ENCODE measurements at places on chromosomes 16 and 17.

GRCh38 chr16:57469046-57469445 lies 6.6 kb downstream of the POLR2C start:
- no peak for DNase-seq

DNA sequence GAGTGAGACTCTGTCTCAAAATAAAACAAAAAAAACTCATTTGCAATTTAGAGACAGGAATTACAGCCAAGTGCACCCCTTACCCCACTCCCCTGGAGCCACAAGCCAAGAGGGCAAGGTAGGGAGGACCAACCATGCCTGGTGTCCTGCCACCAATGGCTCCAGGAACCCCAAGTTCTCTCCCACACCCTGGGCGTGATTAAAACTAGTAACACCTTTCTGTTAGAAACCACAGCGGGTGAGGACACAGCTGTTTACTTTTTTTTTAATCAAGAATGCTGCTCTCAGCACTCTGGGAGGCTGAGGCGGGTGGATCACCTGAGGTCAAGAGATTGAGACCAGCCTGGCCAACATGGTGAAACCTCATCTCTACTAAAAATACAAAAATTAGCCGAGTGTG lies 38.1 kb downstream of the ANKRD11 start:
- DNase-seq: no peak

GRCh38 chr17:50304781-50305404 lies 30.6 kb downstream of the TMEM92 start:
- DNase-seq: no peak

GRCh38 chr17:41551365-41551764 lies 20.5 kb downstream of the KRT9 start:
- no peak for DNase-seq

- no peak for DNase-seq
These were observed 445.7 kb downstream of the CDH8 start for GRCh38 chr16:61590577-61590976.

- no peak for DNase-seq
These were observed 347.5 kb downstream of the HAPSTR1 start for GRCh38 chr16:9438991-9439390.

DNA sequence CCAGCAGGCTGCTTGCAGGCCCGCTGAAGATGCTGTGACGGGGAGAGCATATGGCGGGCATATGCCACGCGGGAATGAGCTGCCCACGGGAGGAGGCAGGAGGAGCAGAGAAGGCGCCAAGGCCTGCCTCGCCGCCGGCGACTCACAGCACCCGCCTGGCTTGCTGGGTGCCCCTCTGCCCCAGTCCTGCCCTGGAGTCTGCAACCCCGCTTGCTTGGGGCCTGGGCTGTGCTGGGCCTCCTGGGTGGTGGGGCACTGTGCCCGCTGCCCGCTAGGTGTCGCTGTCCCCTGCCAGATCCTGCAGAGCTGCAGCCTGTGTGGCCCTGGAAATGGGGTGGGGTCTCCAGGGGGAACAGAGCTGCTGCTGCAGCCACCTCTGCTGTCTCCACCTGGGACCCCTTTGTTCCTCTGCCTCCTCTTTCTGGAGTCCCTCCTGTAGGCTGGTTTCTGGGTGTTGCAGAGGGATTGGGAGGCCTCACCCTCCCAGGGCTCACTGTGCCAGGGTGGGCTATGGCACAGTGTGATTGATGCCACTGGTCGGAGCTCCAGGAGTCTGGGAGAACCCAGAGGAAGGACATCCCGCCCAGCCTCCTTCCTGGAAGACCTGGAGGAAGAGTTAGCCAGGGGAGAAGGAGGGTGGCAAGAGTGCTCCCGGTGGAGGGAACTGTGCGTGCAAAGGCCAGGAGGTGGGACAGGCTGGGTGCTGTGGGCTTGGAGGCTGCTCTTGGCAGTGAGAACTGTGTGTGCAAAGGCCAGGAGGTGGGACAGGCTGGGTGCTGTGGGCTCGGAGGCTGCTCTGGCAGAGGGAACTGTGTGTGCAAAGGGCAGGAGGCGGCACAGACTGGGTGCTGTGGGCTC lies 141.0 kb upstream of the CIBAR2 start:
- DNase-seq: peak; percentile 28

DNA sequence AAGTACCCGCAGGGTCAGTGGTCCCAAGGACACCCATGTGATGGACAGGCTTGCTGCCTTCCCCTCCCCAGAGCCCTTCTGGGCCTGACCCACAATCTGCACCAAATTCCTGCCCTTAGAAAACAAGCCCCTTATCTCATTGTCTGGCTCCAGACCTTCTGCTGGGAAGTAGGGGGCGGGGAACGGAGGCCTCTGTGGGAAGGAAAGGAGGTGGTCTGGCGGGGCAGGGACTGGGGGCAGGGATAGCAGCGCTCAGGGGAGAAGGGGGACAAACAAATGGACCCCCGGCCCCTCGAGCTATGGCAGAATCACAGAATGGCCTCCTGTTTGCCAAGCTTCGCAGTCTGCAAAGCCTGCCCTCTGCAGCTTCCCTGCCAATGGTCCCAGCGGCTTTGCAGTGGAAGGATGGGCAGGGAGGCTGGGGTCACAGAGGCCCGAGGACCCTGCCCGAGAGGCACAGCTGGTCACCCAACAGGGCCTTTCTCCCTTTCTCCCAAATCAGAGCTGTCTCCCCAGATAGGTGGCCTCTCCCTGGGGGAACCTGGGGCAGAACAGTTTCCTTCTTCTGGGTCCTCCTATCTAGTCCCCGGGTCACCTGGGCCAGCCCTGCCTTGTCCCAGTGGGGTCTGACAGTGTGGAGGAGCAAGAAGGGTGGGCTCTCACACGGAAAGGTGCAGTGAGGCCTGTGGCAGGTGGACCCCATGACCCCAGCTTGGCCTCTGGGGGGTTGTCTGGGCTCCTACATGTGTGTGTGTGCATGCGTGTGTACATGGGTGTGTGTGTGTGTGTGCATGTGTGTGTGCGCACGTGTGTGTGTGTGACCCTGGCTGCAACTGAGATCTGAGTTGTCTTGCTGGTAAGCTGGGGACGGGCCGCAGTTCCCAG lies 25.5 kb downstream of the TMEM235 start:
- no peak for DNase-seq

DNA sequence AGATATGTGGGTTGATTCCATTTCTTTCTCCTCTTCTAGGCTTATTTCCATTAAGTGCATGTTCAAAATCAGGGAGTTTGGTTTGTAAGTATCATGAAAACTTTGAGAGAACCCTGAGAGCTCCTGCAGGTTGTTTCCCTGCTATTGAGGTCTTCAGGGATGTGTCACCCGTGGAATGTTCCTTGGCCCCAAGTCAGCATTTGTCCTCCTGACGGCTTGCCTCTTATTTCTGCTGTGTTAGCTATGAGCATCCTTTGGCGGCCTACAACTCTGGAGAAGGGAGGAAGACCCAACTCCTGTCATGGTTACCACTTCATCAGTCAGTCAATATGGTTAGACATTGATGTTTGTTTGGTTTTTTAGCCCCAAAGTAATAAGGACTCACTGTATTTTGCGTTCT lies 180.8 kb downstream of the FTO start:
- no peak for DNase-seq

Data from stimulated activated CD4-positive, alpha-beta T cell treated with anti-CD3 and anti-CD28 coated beads, Interleukin-15, amount 100 ng/mL, for 1 hour (primary cell).